ENCODE measurements at places on chromosomes 3 and 15. TPM values are rescaled to one million over a fixed set of nuclear protein-coding genes. Genes with fewer than 3 reads are reported as not detected.

SPATA12 gene
- not detected for total RNA-seq

CFAP100 gene
- total RNA-seq: not detected

MPI gene
- total RNA-seq: 78.8 TPM

PCLAF gene
- total RNA-seq: 11.7 TPM

ADIPOQ gene
- total RNA-seq: not detected

COL6A6 gene
- total RNA-seq: not detected

TUSC7 gene
- not detected for total RNA-seq

KLHL40 gene
- total RNA-seq: not detected

SRPRB gene
- 59.9 TPM for total RNA-seq

ZBTB47 gene
- total RNA-seq: 16.9 TPM

RHOV gene
- 17.8 TPM for total RNA-seq

TRPM1 gene
- under 0.01 TPM for total RNA-seq

SLCO2A1 gene
- total RNA-seq: not detected

THOC7 gene
- 38.1 TPM for total RNA-seq

COPB2 gene
- total RNA-seq: 136 TPM

CMTM8 gene
- 1.7 TPM for total RNA-seq

B3GALNT1 gene
- 6.7 TPM for total RNA-seq

FGF7 gene
- under 0.01 TPM for total RNA-seq

SAMMSON gene
- total RNA-seq: not detected

CHRM5 gene
- not detected for total RNA-seq

SNTN gene
- not detected for total RNA-seq

ATP10A gene
- 0.21 TPM for total RNA-seq

ARGFX gene
- total RNA-seq: not detected

PPARG gene
- 17.7 TPM for total RNA-seq

CAV3 gene
- not detected for total RNA-seq

POLQ gene
- 5.5 TPM for total RNA-seq

PAK6 gene
- 13.4 TPM for total RNA-seq

DNAH12 gene
- under 0.01 TPM for total RNA-seq

HYPK gene
- total RNA-seq: 2.4 TPM

IQCH gene
- 2.7 TPM for total RNA-seq

SOX2 gene
- 10.9 TPM for total RNA-seq

IGSF10 gene
- total RNA-seq: under 0.01 TPM

All from tracheal epithelial cell (primary cell).